HEK293T (cell line): ENCODE measurements at places on chromosomes 12 and 14.

- DNase-seq = no peak
Measured at GRCh38 chr12:14258575-14258940, 106.9 kb upstream of the ATF7IP start.

DNA sequence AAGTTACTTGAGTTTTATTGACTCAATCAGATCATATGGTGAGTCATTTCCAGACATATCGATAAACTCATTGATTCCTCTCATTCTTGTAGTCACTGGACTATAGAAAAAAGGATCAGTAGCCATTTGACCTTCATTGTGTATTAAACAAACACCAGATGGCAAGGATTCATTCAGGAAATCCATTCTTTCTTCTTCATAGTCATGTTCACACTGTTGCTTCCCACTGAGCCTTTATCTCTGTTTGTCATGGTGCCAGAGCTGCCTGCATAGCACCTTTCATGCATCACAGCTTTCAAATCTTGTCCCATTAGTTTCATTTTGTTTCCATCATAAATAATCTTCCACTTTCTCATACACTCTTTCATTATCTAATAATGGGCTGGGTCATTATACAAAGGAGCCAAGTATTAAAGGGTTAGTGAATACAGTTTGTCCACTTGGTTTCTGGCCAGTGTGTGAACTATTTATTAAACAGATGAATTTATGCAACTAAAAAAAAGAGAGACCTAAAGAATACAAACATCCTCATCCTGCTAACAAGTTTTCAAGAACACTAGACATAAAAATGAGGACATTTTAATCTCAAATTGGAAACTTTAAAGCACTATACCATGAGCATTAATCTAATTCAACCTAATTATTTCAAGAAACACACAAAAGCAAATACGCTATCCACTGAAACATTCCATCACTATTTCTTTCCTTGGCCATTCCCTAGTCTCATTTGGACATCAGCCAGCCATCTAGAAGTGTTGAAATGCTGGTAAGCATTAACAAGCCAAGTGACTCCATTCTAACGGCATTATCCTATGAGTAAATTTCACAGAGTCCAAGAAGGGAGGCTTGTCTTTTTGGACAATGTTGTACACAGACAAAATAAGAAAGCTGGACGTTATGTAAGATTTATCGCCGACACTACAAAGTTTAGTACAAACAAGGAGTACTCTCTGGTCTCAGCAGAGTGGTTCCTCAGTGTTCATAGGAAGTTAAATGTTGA lies 476.5 kb downstream of the FOXG1 start:
- no peak for DNase-seq

- DNase-seq = no peak
Measured at GRCh38 chr12:12734561-12735071, 17.4 kb downstream of the CDKN1B start.

DNA sequence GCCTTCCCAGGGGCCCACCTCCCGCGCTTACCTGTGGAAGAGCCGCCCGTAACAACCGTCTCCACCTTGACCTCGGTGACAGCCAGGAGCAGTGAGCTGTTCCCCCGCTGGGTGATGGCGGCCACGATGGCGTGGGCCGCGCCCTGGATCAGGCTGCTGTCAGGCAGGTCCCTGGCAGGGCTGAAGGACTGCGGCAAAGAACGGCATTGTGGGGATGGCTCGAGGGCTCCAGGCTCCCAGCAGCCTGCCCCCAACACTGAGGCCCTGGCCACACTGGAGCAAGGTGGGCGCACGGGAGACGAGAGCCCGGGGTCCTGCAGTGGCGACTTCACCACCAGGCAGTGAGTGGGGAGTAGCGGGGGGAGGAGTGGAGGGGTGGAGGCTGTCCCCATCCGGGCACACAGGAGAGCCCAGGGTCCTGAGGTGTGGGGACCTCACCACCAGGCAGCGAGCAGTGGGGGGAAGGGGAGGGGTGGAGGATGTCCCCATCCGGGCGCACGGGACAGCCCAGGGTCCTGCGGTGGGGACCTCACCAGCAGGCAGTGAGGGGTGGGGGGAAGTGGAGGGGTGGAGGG lies 25.0 kb downstream of the JAG2 start:
- no peak for DNase-seq

DNA sequence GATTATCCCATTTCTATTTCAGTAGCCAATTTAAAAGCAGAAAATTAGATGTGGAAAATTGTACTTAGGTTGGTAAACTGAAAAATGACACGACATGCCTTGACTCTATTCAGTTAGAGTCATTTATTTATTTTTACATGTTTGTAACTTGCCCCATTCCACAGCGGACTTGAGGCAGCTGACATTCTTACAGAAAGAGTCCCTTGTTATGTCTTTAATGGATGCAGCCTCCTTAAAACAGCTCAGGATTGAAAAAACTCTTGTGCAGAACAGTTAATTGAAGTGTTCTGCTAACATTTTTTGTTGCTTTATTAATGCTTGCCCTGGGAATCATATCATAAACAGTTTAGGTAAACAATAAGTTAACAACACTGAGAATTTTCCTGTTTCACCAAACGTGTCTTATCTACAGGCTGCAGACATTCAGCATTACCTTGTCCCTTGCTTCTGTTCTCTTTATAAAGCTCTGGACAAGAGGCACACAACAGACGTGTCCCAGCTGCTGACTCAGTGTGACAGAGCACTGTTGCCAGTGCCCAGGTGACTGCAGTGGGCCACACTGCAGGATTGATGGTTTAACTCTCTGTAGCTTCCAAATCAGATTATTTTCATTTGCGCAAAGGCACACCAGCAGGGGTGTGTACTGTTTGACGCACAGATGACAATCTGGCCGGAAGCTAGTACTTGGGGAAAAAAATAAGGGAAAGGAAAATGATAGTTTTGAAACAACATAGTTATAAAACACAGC lies 101.6 kb downstream of the PELI2 start:
- no peak for DNase-seq
